ENCODE measurements at places on chromosomes 1 and 21. TPM values are rescaled to one million over a fixed set of nuclear protein-coding genes. Genes with fewer than 3 reads are reported as not detected.

The IRF6 gene
- total RNA-seq: 0.31 TPM

The OPTC gene
- total RNA-seq: not detected

- no peak for DNase-seq
Measured at GRCh38 chr1:92481971-92482664, 4.6 kb downstream of the GFI1 start.

- no peak for DNase-seq
Measured at GRCh38 chr1:53298045-53298637, 29.7 kb downstream of the LRP8 start.

DNA sequence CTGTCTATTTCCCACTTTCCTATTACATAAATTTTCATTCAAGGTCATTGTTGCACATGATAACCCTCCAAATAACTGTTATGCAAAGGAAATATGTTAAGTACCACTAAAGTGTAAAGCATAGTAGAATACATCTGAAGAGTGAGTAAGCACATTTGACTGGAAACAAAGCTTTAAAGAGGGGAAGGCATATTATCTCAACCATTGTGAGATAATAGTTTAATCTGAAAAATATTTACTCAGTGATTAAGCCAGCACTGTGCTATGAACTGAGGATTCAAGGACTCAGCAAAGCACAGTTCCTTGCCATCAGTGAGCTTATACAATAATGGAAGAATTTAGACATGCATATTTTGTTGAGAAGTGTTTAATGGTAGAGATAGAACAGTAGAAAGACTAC is 127.4 kb downstream of the HMCN1 start:
- DNase-seq: no peak

- no peak for DNase-seq
Measured at GRCh38 chr21:35861661-35862060, 198.7 kb downstream of the SETD4 start.
